Fibroblast of the aortic adventitia (primary cell): ENCODE measurements at places on chromosomes 11 and 22.
A peak's percentile ranks its signal among the peaks of the same experiment; 100 is the strongest.

GRCh38 chr22:24523873-24524272 lies 28.7 kb downstream of the UPB1 start:
- DNase-seq = peak; percentile 87

DNA sequence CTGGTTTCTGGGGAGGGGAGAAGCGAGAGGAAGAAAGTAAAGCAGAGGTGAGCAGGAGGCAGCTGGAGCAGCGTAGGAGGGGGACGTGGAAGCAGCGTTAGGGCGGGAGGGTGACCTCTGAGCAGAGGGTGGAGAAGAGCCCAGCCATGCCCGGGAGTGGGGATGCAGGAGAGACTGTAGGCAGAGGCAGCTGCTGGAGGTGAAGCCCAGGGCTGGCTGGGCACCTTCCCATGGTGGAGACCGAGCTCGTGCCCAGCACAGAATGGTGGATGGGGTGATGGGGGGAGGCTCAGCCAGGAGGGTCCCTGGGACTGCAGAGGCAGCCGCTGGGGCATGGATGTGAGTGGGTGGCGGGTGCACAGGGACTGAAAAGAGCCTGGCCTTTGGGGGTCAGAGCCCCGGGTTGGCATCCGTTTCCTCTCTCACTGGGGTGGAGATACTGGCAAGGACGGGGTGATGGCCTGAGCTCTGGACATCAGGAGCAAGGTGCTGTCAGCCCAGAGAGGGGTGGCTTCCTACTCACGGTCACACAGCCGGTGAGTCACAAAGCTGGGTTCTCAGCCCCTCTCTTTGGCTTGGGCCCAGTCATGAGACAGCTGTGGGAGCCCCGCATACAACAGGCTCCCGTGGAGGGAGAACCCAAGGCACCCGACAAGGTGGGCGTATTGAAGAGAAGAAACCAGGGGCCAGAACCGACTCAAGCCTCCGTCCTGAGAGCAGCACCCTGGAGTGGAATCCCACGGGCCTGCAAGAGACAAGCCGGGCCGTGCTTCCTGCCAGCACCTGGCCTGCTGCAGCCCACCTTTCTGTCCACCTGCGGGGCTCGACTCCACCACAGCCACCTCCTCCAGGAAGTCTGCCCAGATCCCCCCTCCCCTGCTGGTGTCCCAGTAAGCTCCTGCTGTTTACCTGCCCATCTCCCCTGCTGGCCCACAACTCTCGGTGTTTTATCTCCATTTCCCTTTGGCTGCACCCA lies 45.8 kb upstream of the FGF3 start:
- DNase-seq = no peak

- no peak for DNase-seq
Observed at GRCh38 chr22:39773976-39774539, 119.5 kb downstream of the ENTHD1 start.

- no peak for DNase-seq
Observed at GRCh38 chr11:124409906-124410305, 11.1 kb upstream of the OR8B3 start.

DNA sequence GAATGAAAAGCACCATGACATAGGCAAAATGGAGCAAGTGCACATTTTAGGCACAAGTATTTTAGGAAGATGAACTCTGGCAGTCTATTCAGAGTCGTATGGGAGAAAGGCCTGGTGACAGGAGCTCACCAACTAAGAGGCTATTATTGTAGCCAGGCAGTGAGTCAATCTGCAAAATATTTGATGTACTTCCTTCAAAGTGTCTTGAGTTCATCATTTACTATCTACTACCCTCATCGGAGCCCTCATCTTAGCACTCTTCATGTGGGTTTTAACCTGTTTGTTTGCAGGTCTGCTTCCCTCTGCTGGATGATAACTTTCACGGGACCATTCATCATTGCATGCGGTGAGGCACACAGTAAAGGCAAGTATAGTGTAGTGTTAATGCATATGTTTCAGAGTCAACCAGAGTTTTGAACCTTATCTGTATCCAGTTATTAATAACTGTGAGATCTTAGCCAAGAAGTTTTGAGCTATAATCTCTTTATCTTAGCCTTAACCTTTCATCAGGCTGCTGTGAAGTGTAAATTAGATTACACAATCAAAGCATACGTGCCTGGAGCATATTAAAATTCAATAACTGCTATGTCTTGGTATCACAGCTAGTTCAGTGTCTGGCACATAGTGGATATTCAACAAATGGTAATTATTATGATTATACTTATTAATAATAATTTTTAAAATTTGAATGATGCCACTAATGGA lies 70.9 kb upstream of the SC5D start:
- DNase-seq = no peak

GRCh38 chr11:81359476-81359875 lies 1374.2 kb downstream of the FAM181B start:
- DNase-seq = no peak

- DNase-seq = no peak
Observed at GRCh38 chr11:25483915-25484635, 847.9 kb upstream of the ANO3 start.

DNA sequence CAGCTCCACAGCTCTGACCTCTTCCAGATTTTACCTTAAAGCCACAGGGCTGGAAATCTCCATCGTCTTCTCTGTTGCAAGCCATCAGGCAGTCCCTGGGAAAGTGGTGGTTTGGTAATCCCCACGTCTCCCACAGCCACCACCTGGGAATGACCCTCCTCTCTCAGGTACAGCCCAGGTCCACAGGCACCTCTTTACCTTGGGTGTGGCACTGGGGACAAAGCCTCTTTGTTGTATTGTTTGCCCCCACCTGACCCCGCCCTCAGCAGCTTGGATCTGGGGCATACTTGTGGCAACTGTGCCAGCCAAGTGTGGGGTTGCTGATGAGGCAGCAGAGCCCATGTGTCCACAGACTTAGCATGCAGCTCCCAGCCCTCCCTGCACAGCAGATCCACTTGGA lies 77.6 kb downstream of the LRRC32 start:
- DNase-seq = no peak

- peak; percentile 44 for DNase-seq
Observed at GRCh38 chr11:123202155-123203151, 7.4 kb upstream of the CLMP start.

- DNase-seq = no peak
Observed at GRCh38 chr11:57474017-57474802, 13.9 kb downstream of the RTN4RL2 start.

DNA sequence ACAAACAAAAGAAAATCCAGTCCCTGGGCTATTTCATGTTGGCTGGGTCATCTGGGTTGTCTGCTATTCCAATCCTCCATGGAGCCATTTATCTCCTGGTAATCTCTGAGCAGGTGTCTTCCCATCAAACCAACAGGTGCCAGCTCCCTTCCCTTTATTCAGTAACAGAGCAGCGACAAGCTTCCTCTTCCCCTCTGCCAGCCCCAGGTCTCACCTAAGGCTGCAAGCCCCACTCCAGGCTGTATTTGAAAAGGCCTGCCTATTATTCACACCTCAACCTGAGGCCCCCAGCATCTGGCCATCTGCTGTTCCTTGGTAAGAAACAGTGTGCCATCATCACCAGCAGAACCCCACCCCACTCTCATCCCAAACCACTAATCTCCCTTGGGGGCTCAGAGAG lies 436.2 kb downstream of the BUD13 start:
- no peak for DNase-seq

DNA sequence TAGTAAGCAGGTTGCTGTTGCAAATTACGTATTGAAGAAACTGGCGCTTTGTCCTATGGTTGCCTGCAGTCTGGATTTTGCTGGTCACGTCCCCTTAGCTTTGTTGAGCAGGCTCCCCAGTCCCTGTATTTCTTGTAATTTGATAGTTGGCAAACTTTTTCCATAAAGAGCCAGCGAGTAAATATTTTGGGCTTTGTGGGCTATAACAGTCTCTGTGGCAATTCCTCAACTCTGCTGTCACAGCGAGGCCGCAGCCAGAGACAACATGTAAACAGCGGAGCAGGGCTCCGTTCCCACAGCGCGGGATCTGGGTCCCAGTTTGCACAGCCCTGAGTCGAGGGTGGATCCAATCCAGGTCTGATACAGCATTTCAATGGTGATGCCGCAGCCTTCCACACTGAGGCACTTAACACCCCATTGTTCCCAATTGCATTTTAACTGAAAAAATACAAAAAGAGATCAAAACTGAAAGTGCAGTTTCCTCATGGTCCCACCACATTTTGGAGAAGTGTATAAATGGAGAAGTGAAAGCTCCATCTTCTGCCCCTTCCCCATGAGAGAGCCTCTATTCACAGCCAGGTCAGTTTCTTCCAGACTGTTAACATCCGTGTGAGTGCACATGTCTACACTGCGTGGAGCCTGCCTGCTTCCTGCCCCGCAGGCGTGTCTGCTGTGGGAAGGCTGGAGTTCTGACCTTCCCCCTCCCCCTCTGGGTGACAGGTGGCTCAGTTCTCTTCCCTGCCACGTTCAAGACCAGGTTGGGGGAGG lies 89.1 kb downstream of the RPS6KA4 start:
- DNase-seq = peak; percentile 24

GRCh38 chr22:41681616-41682015 lies 7.1 kb downstream of the SNU13 start:
- no peak for DNase-seq

DNA sequence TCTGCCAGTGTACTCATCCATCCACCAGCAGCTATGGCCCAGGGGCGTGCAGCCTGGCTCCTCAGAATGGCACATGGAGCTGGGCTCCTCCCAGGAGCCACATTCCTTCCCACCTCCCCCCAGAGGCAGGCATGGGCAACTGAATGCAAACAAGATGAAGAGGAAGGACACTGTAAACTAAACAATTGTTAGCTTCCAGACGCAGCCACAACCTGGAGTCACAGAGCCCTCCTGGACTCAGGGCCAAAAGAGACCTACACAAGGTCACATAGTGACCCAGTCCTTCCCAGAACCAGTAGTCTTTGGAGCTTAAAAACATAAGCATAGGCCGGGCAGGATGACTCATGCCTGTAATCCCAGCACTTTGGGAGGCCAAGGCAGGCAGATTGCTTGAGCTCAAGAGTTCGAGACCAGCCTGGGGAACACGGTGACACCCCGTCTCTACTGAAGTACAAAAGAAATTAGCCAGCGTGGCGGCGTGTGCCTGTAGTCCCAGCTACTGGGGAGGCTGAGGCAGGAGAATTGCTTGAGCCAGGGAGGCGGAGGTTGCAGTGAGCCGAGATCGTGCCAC lies 30.7 kb upstream of the CLDN5 start:
- peak; percentile 19 for DNase-seq

- DNase-seq = peak; percentile 59
Observed at GRCh38 chr11:79232346-79232745, 208.5 kb downstream of the TENM4 start.

- DNase-seq = peak; percentile 72
Observed at GRCh38 chr22:43126501-43127165, 16.1 kb downstream of the BIK start.

GRCh38 chr22:27561286-27561904 lies 240.2 kb downstream of the MN1 start:
- DNase-seq = peak; percentile 40

- peak; percentile 80 for DNase-seq
Observed at GRCh38 chr11:86047275-86047991, 21.5 kb downstream of the PICALM start.

- no peak for DNase-seq
Observed at GRCh38 chr22:45407793-45408192, 5.6 kb downstream of the SMC1B start.

GRCh38 chr11:27525824-27526516 lies 19.4 kb upstream of the LIN7C start:
- DNase-seq = no peak

DNA sequence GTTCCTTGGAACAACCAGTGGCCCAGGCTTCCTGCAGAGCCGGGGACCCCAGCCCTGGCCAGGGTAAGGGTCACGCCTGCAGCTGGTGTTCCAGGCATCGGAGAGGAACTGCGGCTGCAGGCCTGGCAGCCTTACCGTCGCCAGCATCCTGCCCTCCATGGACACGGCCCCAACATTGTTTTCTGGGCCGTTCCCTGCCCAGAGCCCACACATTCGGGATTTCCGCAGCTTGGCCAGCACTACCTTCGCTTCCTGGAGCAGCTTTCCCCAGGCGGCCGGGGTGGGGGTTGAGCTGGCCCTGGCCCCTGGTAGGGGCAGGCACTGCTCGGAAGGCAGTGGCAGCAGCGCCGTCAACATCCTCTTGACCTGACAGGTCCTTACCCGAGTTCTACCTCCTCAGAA lies 17.7 kb downstream of the TXN2 start:
- DNase-seq = no peak

DNA sequence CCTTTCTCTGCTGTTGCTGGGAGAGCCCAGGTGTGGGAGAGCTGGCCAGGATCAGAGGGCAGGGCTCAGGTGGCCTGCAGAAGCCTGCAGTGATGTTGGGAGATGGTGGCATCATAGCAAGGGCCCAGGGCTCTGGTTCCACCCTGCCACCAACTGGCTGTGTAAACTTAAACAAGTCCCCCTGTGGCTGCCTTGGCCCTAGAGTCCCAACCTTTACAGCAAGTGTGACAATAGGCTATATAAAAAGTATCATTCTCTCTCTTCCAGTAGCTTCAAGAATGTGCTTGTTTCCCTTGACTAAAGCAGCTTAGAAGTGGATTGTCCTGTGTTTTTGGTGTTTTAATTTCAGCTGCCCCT lies 201.8 kb upstream of the E2F8 start:
- no peak for DNase-seq

DNA sequence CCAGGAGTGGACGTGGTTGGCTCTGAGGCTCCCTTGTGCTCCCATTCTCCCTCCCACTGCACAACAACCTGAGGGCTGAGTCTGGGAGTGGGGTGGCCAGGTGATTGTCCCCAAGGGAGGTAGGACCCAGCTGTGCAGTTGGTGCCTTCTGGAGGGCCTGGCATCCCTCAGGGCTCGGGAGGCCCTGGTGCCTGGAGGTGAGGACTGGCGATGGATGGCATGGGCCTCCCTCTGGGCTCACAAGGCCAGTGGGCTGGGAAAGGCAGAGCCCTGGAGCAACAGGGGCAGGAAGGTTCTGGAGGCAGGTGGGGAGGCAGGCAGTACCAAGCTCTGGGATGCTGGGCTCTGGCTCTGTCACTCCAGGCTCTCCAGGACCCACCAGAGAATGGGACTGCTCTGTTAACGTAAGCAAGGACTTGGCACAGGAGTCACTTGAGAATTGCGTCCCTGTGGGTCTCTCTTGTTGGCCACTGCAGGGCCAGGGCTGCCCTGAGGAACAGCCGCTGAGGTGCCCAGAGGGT lies 114.2 kb downstream of the KCNQ1OT1 start:
- no peak for DNase-seq

DNA sequence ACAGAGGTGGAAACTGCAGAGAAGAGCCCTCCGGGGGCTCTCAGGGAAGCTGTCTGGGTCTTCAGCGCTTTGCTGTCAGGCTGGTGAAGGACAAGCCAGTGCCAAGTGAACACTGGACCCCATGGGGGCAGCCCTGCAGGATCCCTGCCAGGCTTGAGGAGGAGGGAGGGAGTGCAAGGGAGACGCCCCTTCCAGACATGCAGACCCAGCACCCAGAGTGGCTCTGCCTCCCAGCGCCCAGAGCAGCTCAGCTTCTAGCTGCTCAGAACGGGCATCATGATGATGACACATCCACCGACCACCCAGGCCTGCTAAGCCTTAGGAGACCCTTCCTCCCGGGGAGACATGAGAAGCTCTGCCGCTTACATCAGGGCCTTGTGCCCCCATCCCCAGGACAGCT lies 39.7 kb downstream of the TBX1 start:
- DNase-seq = no peak

GRCh38 chr11:10459029-10459970 lies 4.2 kb downstream of the AMPD3 start:
- DNase-seq = no peak

GRCh38 chr11:57357856-57358255 lies 19.7 kb downstream of the P2RX3 start:
- DNase-seq = peak; percentile 53
